PC-3 (cell line): ENCODE measurements at places on chromosomes 4 and X. TPM values are rescaled to one million over a fixed set of nuclear protein-coding genes. Genes with fewer than 3 reads are reported as not detected.

- no peak for DNase-seq
- H3K4me1 ChIP-seq = no peaks in the 10 kb centered on the region
- H3K36me3 ChIP-seq = no peaks in the 10 kb centered on the region
- no peak overlapping the region for H3K27ac ChIP-seq
Measured at GRCh38 chrX:151711154-151711553, 4.7 kb upstream of the FATE1 start.

- H3K4me3 ChIP-seq = no peak overlapping the region
- no peak overlapping the region for H3K27ac ChIP-seq
- H3K27me3 ChIP-seq = no peaks in the 10 kb centered on the region; the same call in 1 of the 2 replicates
- DNase-seq = no peak
- no peaks in the 10 kb centered on the region for H3K36me3 ChIP-seq
Measured at GRCh38 chrX:3393581-3394111, 47.2 kb upstream of the MXRA5 start.

DNA sequence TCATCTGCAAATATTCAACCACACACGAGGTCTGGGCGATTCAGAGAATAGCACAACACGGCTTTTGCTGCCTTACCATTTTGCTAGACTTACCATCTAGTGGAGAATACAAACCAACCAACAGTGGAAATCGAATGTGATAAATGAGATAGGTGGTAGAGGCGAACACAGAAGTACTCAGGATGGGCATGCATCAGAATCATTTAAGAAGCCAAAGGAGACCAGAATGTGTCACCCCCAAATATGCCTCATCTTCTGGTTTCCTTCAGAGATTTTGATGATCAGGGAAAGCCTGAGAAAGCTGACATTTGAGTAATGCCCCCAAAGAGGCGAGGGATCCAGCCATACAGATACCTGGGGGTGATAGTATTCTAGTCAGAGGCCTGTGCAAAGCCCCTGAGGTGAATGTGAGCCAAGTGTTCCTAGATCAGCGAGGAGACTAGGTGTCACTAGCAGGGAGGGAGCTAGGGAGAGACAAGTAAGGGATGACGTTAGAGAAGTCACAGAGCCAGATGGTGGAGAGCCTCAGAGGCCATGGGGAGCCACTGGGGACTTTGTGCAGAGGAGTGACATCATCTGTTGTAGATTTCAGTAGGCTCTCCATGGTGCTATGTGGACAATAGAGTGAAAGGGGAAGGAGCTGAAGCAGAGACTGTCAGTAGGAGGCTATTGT is 1.7 kb downstream of the MTMR1 start:
- H3K27ac ChIP-seq = peak overlapping the region; percentile 93
- DNase-seq = no peak
- H3K36me3 ChIP-seq = peaks cover 21% of the 10 kb centered on the region; the same call in 1 of the 2 replicates
- H3K4me1 ChIP-seq = peaks cover 31% of the 10 kb centered on the region
- H3K4me3 ChIP-seq = peak overlapping the region; percentile 88

The NCAPG gene
- 25.9 and 27.6 TPM in 2 replicates for total RNA-seq

DNA sequence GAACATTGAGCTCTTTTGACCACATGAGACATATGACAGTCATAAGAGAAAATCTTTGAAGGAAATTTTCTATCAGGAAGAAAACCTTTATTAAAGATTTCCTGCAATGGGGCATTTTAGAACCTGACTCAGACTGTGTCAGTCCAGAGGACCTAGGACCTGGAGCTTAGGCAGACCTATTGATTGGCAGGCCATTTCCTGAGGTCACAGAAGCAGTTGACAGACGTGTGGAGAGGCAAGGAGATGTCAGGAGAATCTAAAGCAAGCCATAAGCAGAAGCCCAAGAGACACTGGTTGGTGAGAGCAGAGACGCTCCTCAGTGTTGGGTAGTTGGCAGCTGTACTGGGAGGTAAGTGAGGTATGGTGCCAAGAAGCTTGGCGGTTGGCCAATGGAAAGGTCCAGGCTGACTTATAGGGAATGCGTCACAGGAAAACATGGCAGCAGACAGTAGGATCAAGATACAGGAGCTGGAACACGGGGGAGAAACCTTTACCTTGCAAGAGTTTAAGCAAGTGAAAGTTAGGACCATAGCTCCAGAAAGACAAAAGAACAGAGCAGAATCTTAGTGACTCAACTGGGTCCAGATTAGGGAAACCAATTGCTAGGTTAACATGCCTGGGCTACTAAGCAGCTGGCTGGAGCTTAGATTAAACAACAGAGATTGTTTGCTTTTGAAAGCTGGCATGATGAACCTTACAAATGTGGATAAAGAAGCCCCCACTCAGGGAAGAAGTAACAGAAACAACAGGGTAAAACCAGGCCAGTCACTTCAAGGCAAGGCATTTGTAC is 18.6 kb downstream of the PALLD start:
- no peak overlapping the region for H3K4me3 ChIP-seq
- DNase-seq = no peak
- no peaks in the 10 kb centered on the region for H3K27me3 ChIP-seq
- H3K27ac ChIP-seq = no peak overlapping the region
- H3K36me3 ChIP-seq = no peaks in the 10 kb centered on the region
- peaks cover 10% of the 10 kb centered on the region; the same call in 1 of the 2 replicates for H3K4me1 ChIP-seq

The FRAS1 gene
- 3.4 and 5.5 TPM in 2 replicates for total RNA-seq

The ATP1B4 gene
- not detected in 2 replicates for total RNA-seq
